EL (cell line): ENCODE measurements at places on chromosomes 5 and 9.

- DNase-seq: no peak
These were observed 17.4 kb upstream of the RIC1 start for GRCh38 chr9:5611321-5612184.

DNA sequence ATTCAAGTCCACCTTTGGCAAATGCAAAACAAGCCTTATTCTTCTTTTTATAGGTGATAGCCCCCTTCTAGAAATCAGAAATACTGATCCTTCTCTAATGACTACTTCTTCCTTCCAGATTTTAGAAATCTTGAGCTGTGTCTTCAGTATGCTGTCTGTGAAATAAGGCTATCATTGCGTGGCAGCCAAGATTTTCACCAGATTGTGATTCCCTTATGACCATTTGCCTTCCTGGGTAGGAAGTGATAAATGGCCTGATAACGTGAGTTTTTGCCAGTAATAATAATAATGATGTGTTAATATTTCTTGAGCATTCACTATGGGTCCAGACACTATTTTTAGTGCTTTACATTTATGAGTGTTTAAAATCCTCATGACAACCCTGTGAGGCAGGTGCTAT, 80.9 kb downstream of the PIP5K1B start:
- no peak for DNase-seq

DNA sequence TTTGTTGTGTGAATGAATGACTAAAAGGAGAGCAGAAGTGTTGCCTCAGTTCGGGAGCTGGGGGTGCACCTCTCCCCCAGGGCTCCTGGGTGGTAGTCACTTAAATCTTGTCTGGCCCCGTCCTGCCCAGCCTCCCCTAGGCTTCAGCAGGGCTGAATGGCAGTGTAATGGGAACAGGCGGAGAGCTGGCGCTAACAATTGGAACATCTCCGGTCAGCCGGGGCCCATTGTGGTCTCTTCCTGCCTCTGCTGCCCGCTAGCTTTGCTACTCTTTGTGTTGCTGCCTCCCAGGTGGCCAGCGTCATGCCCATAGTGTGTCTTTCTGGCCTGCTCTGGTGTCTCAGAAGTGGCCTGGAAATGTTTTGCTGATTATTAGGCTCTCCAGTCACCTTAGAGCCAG, 62.3 kb downstream of the RGS3 start:
- no peak for DNase-seq

GRCh38 chr5:43648499-43649124, 45.6 kb downstream of the NNT start:
- DNase-seq: peak; percentile 20

- no peak for DNase-seq
These were observed 257.9 kb upstream of the ADRA1B start for GRCh38 chr5:159658266-159658925.

DNA sequence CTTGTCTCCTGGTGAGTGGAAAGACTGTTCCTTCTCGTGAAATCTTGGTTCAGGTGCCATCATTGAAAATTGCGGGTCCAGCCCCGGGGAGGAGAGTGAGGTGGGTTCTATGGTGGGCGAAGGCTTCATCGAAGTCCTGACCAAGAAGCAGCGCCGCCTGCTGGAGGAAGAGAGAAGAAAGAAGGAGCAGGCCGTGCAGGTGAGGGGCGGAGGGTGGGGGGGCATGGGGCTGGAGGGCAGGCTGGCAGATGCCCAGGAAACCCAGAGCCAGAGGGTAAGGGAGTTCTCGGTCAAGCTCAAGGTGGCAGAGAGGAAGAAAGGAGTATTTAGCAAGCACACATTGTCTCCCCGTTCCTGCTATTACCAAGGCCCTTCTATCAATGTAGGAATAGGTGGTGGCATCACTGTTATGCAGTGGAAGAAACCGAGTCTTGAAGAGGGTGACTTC, 24.3 kb upstream of the POMT1 start:
- DNase-seq: peak; percentile 35

GRCh38 chr9:27090231-27090630, 18.8 kb upstream of the TEK start:
- DNase-seq: no peak

- no peak for DNase-seq
These were observed 587 bp downstream of the C5orf47 start for GRCh38 chr5:173989432-173990082.

- no peak for DNase-seq
These were observed 92.9 kb upstream of the PIK3R1 start for GRCh38 chr5:68122439-68123328.

- DNase-seq: no peak
These were observed 18.0 kb downstream of the IL9 start for GRCh38 chr5:135877570-135878155.

GRCh38 chr9:109919736-109920408, 139.9 kb downstream of the PALM2AKAP2 start:
- DNase-seq: no peak

DNA sequence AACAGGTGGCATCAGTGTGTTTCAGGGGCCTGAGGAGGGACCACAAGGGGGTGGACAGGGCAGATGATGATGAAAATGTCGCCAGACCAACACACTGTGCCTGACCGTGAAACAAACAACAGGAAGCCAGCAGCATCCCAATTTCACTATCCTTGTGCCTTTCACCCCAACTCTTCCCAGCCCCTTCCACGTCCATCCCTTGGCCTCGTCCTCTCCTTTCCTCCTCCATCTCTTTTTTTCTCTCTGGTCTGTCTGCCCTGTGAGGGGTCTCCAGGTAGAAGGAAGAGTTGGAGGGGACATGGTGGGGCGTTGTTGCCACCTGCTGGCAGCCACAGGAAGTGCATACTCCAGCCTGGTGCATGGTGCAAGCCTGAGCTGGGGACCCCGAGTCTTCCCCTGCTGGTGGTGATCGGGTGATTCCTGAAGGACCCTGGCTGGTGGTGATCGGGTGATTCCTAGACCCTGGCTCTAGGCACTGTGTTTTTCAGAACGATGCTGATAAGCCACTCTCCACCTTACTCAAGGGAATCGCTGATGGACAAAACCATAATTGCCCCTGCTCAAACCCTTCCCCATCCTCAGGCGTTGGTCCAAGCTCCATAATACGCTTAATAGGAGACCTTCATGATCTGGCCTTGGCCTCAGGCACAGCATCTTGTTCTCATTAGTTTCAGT, 21.7 kb upstream of the NSD1 start:
- DNase-seq: peak; percentile 54

GRCh38 chr5:57181154-57181553, 7.3 kb downstream of the GPBP1 start:
- no peak for DNase-seq

- DNase-seq: no peak
These were observed 15.7 kb downstream of the SCGB3A1 start for GRCh38 chr5:180575571-180575970.

DNA sequence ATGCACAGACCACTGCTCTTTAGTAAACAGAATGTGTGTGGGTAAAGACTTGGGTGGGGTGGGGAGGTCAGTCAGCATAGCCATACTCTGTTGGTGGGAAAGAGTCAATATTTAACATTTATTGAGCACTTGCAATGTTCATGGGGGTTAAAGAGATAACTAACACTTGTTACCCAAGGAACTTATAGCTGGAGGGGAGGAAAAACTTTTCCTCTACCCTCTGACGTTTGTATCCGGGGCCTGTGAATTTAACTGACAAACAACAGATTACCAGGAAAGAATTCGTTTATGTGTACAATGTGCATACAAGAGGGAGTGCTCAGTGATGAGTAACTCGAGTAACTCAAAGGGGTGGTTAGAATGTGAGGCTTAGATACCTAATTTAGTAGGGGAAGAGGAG, 6.8 kb upstream of the CLINT1 start:
- DNase-seq: peak; percentile 35

GRCh38 chr5:34894716-34895115, 20.6 kb downstream of the RAD1 start:
- no peak for DNase-seq

GRCh38 chr5:67426961-67427849, 230.6 kb upstream of the CD180 start:
- DNase-seq: no peak

DNA sequence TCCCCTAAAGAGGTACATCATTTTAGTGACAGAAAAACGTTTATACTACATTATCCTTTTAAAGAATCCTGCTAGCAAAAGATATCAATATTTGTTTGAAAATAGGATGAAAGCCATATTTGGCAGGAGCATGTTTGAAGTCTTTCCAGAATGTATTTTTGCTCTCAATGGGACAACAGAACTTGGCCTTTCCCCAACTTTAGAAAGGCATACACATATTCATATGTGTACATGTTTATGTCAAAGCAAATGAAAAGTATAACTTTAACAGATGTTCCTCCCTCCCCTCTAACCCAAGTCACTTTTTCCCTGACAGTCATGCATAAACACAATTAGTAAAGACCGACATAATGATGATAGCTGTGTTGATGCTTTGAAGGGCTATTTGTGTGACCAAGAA, 427.8 kb upstream of the CDH6 start:
- no peak for DNase-seq

DNA sequence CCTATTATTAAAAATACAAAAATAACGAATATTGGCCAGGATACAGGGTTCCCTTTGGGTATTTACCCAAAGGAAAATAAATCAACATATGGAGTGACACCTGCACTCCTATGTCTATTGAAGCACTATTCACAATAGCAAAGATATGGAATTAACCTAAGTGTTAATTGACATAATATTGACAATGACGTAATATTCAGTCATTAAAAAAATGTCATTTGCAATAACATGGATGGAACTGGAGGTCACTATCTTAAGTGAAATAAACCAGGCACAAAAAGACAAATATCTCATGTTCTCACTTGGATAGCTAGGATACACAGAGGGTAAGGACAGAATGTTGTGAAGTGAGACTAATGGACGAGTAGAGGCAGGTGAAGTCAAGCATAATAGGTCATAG, 326.3 kb upstream of the PTGER4 start:
- no peak for DNase-seq

DNA sequence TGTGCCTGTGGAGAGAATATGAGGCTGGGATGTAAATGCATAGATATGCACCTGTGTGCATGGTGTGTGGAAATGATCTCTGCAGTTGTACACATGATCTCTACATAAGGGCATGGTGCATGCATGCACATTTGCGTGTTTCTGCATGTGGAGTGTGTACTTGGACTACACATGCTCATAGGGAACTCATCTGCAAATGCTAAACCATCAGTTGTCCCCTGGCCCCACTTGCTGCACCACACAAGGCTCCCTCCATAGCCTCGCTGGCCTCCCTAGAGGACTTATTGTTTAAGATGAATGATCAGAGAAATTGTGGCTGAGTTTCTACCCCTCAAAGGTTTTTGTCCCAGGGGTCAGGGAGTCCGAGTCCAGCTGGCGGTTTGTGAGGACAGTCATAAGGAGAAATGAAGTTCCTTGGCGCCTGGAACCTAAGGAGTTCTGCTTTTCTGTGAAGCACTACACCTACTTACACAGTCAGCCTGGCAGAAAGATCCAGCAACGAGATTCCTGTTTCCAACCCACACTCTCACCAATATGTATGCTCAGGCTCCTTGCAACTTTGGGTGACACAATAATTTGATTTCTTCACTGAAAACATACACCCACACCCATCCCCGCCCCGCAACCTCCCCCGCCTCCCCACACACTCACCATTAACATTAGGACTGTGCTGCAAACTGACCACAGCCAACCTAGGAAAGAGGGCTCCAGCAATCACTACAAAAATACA, 79.9 kb upstream of the CPEB4 start:
- DNase-seq: no peak

DNA sequence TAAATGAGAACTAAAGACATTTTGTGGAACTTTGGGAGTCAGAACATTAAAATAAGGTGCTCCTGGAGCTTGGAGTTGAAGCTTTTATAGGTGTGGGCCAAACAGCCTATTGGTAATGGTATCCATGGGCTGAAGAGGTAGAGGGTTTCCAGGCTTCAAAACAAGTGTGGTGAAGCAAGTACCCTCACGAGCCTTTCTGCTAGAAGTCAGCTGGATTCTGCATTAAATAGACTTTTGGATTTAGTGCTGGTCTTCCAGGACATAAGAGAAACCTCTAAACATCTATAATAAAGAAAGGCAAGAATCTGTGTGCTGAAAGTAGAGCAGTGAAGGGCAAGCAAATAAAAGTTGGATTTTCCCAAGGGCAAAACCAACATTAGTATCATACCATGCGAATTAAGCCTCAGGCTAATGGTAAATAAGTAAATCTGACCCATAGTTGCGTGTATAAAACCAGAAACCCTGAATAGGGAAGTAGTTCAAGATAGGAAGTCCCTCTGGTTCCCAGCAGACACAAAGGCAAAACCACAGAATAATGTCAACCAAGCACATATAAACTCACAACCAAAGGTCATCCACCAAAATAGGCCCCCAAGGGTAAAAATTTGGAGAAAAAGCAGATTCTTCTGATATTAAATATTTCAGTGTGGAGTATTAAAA, 306.3 kb downstream of the TLE4 start:
- no peak for DNase-seq
